ENCODE measurements at places on chromosomes 7 and 10.

GRCh38 chr10:97821308-97822038, 28.2 kb upstream of the GOLGA7B start:
- no peak for DNase-seq

- no peak for DNase-seq
Measured at GRCh38 chr7:2717293-2718261, 29.6 kb downstream of the AMZ1 start.

GRCh38 chr10:72322280-72323058, 32.2 kb downstream of the DNAJB12 start:
- no peak for DNase-seq

DNA sequence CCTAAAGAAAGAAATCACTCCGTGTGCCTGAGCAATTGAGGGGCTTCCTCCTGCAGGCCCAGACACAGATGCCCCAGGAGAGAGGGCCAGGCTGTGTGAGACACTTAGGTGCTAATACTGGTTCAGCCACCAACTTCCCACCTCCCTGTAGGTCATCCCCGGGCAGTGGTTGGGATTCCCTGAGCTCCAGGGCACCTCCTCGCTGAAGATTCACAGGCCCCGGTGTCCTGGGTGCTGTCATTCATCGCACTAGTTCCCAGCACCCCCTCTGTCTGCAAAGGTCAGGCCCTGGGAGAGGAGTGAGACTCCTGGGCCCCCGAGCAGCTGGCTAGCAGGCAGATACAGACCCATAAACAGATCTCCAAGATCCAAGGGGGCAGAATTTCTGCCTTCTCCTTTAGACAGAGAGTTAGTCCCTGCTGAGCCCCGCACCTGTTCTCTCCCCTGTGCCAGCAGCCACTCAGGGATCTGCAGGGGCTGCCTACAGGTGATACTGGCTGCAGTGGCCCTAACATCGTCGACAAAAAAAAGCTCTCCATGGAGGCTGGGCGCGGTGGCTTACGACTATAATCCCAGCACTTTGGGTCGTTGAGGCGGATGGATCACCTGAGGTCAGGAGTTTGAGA, 38.2 kb upstream of the GTF2I start:
- no peak for DNase-seq

DNA sequence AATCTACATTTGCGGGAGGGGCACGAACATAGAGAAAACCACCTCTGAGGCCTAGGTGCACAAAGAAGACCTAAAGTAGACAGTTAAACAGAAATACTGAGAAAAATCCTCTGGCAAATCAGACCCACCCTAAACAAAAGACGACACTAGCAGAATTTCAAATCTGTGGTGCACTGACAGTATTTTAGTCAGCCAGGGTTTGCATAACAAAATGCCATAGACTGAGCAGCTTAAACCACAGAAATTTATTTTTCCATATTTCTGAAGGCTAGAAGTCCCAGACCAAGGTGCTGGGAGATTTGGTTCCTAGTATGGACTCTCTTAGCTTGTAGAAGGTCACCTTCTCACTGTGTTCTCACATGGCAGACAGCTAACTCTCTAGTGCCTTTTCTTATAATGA, 26.3 kb downstream of the IPMK start:
- DNase-seq = no peak

DNA sequence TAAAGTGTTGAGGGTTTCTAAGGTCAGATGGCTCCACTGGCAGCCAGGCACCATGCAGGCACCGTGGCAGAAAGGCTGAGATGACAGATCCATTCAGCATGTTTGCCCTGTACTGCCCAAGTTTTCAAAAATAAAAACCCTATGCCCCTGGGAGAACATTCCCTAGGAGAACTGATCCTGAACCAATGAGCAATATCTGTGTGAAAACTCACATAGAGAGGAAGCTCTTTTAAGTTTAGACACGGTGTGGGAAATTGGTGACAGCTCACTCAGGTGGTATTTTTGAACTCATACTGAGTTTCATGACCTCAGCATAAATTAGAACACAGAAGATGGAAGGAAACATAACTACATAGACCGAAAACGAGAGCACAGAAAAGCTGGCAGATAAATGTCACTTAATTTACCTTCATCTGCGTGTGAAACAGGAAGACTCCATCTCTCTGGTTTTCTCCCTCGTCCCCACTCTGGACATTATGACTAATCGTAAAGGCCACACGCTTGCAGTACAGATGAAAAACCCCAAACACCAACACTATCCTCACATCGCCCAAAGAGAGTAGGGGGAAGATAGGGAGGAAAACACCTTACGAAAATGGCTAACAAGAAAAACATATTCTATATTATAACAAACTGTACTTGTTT, 127.8 kb downstream of the ICA1 start:
- DNase-seq = no peak

DNA sequence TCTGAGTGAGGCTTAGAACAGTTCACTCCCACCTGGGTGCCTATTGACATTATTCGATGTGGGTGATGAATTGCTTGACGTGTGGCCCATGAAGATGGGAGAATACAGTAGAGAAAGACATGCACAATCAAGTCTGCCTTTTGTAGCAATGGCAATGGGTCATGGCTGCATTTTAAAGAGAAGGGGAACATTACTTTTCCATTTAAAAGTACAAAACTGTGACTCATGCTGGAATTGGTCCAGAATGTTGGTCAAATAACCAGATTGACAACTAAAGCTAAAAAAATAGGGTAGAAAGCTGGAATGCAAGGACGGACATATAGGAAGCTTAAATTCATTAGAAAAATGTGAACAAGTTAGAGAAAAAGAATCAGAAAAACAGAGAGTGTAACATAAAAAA, 104.1 kb upstream of the SLC25A13 start:
- DNase-seq = no peak

DNA sequence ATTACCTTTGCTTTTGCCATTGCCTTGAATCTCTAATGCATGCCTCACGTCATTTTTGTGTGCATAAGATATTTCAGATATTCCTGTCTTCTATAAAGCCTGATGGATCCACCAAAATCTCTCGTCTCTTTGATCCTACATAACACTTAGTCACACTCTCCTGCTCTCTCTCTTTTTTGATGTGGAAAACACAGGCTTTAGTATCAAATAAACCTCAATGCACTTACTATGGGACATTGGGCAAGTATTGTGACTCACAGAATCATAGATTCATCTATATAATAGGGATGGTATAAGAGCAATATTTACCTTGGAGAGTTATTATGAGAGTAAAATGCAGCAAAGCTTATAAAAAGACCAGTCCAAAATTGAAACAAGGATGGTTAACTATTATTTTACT, 39.1 kb downstream of the DKK1 start:
- no peak for DNase-seq

DNA sequence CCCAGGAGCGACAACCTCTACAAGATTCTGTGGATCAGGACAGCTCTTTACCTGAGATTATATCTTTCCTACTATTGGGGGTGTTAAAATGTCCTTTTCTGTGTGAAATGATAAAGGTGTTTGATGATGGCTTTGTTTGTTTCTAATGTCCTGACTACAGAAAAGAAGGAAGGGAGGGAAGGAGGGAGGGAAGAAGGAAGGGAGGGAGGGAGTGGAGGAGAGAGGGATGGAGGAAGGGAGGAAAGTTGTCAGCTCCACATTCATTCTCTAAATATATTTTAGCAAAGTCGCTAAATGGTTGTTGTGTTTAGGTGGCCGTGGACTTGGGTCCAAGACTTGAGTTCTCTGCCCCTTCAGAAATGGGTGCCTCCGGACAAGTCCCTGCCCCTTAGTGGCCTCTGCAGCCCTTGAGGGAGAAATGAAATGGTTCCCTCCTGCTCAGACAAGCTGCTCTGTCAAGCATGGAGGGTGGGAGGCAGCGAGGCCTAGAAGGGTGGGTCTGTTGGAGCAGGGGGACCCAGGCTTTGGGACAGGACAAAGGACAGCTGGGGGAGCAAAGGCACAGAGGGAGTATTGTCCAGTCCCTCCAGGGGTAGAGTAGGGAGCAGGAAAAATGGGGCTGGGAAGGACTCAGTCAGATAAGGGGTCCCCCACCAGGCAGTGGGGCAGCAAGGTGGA, 4.4 kb downstream of the RGS10 start:
- DNase-seq = no peak

GRCh38 chr7:22350466-22351328, 6.3 kb downstream of the RAPGEF5 start:
- no peak for DNase-seq

GRCh38 chr10:80461208-80462183, 7.4 kb downstream of the TSPAN14 start:
- no peak for DNase-seq

DNA sequence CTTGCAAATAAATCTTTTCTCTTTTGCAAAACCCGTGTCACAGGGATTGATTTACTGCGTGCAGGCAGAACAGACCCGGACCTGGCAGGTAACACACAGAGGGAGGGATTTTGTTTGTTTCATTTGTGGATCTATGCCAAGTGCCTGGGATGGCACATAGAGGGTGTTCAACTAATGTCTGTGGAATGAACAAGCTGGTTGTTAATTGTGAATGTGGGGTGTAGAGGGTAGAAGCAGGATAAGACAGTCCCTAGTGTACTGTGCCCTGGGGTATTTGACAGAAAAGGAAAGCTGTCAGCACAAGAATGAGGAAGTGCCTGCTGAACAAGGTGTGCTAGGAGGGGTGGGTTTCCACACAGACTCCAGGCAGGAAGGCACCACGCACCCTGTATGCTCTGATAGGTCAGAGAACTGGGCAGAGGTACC, 331.8 kb downstream of the CALN1 start:
- DNase-seq = no peak

- DNase-seq = no peak
Measured at GRCh38 chr10:71621231-71622153, 98.1 kb downstream of the C10orf105 start.

GRCh38 chr10:597976-598375, 91.5 kb downstream of the DIP2C start:
- DNase-seq = no peak

- no peak for DNase-seq
Measured at GRCh38 chr10:88493691-88494483, 89.2 kb downstream of the RNLS start.

GRCh38 chr10:132064771-132065437, 842 bp upstream of the JAKMIP3 start:
- DNase-seq = no peak

DNA sequence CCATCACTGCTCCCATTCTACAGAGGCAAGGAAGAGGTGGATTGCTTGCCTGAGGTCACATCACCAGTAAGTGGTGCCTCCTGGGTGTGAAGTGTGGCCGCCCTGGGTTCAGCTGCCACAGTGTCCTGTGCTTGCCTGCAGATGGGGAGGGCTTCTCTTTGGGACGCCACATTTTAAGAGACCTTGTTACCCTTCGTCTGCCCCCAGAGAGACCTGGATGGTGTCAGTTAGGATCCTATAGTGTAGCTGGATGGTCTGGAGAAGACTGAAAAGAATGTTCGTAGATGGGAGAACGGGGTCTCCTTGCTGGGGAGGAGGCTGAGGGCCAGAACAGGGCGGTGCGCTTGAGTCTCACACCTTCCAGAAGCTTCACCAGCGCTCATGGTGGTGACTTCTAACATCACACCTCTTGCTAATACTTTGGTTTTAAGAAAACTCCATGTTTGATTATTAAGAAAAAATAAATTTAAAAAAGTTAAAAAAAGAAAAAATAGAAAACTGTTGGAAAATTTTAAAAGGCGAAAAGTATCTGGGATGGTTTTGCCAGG, 2.3 kb downstream of the DOCK1 start:
- DNase-seq = no peak

DNA sequence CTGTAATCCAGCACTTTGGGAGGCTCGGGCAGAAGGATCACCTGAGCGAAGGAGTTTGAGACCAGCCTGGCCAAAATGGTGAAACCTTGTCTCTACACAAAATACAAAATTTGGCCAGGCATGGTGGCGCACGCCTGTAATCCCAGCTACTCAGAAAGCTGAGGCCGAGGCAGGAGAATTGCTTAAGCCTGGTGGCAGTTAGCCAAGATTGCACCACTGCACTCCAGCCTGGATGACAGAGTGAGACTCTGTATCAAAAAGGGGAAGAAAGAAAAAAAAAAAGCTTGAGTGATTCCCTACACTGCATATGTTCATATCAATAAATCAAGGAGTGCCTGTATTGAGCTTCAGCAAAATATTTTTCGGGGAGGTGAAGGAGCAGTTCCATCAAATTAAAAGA, 45.8 kb upstream of the SRRM3 start:
- DNase-seq = no peak

DNA sequence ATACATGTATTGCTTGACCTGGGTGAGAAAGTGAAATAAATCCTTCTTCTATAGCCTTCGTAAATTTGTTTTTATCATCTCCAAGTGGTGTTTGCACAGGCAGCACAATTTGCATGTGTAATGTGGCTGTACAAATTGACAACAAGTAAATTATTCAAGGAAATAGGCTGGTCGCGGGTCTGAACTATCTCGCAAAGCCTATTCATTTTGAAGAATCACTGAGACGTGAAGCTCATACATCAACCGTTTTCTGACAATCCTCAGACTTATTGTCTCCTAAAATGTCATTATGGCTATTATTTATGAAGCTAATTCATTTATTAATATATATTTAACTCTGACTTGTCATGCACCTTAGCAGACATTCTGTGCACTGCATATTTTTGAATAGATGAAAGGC, 16.2 kb upstream of the FAM204A start:
- no peak for DNase-seq

GRCh38 chr10:100006243-100006886, 3.4 kb downstream of the DNMBP start:
- DNase-seq = no peak

DNA sequence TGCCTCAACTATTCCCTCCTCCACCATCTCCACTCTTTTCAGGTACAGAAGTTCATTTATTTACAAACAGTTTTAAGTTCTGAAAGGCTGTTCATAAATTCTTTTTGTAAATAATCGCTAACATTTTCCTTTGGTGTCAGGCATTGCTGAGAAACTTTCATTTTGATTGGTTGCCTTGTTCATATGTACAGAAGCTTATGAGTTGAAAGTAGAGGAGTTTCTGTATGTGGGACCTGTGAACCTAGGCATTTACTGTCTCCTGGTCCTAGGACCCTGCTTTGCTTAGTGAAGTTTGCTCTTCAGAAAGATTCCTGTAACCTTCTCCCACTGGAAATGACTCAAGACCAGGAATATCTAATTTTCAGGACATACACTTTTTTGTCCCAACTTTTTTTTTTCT, 30.4 kb downstream of the CCSER2 start:
- no peak for DNase-seq

- DNase-seq = no peak
Measured at GRCh38 chr10:69751214-69751613, 50.5 kb upstream of the COL13A1 start.

DNA sequence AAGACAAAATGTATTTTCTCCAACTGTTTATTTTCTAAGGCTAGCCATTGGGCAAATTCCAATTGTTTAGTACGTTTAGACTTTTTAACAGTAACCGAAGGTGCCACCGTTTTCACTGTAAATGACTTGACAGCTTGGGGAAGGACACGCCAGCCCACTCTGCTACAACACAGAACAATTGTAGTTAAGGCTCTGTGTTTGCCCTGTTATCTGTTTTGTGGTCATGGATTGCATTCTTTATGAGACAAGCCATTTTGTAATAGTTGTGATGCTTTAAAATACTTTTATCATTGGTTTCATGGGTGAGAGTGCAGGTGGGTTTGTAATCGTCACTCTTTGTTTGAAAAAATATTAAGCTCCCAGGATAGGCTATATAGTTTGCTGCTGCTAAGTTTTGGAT, 6.6 kb upstream of the PITRM1 start:
- DNase-seq = no peak

- DNase-seq = no peak
Measured at GRCh38 chr10:132614431-132615340, 77.1 kb downstream of the INPP5A start.
